Large intestine (tissue), 12 donors: ENCODE measurements at places on chromosomes 12 and 14.

DNA sequence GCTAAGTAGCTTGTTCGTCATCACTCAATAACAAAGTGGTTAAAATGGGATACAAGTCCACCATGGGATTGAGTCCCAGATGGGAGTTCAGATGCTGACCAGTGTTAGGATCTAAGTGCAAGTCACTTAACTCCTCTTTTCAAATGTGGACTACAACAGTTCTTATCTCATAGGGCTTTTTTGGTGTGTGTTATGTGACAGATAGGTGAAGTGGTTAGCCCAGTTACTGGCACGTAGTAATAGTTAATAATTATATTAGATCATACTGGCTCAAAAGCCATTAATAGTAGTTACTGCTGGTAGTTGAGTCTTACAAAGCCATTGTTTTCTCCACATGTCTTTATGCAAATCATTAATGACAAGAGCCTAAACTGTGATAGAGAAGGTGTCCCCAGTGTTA is 73.2 kb downstream of the RCOR1 start:
- DNase-seq = no peak

- DNase-seq = no peak
Observed at GRCh38 chr12:20777420-20777819, 33.1 kb upstream of the SLCO1B3 start.

DNA sequence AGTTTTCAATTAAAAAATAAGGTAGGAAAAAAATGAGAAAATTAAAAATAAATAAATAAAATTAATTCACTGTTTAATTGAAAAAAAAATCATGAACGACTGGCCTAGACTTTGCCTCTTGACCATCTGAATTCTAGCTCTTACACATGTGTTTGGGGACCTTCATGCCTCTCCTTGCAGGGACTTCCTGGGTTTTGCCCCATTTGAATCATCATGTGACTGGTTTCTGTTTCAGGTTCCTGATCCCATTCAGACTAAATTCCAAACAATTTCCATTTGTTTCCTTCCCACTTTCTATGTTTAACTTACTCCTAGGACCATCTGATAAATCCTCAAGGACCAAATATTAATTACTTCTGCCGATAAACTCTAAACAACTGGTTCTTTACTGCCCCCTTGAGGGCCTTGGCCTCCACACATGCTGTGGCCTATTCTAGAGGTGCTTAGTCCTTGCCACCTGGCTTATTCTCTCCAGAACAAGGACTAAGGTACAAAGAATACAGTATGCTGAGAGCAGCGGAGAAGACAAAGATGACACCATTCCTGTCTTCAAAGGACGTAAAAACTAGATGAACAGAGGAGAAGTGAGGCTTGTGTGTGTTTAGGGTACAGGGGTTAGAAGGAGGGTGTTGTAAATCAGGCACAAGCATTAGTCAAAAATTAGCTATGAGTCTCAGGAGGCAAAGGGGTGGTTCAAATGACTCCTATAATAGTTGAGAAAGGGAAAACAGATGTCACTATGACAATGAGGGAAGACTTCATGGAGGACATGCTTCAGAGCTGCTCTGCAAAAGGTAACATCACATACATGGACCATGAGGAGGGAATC is 125.8 kb upstream of the AVPR1A start:
- peak; percentile 26 for DNase-seq

DNA sequence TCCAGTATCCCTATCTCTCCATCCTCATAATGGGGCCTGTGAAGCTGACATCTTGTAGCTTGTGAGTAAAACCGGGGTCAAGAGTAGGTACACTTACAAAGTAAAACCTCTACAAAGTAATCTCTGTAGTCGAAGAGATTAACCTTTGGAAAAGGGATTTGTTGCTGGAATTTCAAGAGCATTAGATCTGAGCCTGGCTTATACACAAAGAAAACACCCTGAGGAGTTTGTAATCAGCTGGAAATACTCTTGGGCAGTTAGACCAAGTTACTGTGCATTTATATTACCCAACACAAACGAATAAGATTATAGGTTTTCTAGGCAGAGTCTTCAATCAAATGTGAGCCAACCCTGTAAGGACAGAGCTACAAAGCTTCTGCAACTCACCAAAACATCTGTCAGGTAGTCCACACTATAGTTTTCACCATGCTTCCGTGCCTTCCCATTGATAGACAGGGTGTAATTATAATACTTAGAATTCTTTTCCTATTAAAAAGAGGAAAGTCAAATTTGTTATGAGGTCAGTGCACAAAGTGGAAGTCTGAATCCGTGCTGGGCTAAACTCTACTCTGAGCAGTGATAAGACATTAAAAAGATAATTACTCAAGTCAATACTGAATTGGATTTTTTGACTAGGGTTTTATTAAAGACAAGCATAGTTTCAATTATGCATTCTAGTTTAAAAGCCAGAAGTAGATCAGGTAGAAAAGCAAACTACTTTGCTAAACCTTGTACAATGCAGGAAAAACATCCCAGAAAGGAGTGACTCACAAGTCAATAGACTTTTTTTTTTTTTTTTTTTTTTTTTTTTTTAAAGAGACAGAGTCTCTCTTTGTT is 14.6 kb downstream of the GNS start:
- no peak for DNase-seq

DNA sequence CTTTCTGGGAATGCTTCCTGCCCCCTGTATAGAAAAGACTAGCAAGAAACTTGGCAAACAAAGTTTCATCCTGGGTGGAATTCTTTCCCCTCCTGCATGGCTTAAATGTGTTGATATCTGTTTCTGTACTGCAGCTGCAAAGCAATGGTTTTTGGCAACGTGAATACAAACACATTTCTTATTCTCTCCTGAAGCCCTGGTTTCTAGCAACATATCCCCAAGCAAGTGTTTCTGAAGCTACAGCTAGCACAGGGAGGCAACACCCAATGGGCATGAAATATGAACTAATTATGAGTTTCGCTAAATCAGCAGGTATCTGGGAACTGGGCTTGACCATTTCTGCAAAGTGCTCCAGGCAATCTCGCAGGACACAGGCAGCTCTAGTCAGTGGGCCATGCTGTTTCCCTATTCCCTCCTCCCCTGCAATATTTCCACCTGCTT is 392.3 kb upstream of the TMPO start:
- DNase-seq = no peak

GRCh38 chr14:44616204-44616603 is 109.1 kb upstream of the FSCB start:
- DNase-seq = no peak

DNA sequence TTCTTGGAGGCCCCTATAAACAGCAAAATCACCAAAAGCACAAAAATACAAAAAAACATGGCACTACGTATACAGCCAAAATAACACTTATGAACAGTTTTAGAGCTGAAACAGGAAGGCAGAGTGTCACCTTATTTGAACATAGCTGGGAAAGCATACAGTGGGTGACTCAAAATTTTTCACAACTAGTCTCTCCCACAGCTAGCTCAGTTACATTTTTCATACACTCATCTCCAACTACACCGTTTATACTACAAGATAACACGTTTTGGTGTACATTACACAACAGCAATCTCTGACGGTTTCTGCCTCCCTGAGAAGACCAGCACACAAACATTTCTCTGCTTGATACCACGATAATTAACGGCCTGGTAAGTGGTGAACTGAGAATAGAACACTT is 2.9 kb downstream of the RAD52 start:
- DNase-seq = no peak

GRCh38 chr12:109827566-109828550 is 5.3 kb downstream of the TRPV4 start:
- no peak for DNase-seq

GRCh38 chr12:52395761-52396434 is 10.2 kb downstream of the KRT82 start:
- no peak for DNase-seq

DNA sequence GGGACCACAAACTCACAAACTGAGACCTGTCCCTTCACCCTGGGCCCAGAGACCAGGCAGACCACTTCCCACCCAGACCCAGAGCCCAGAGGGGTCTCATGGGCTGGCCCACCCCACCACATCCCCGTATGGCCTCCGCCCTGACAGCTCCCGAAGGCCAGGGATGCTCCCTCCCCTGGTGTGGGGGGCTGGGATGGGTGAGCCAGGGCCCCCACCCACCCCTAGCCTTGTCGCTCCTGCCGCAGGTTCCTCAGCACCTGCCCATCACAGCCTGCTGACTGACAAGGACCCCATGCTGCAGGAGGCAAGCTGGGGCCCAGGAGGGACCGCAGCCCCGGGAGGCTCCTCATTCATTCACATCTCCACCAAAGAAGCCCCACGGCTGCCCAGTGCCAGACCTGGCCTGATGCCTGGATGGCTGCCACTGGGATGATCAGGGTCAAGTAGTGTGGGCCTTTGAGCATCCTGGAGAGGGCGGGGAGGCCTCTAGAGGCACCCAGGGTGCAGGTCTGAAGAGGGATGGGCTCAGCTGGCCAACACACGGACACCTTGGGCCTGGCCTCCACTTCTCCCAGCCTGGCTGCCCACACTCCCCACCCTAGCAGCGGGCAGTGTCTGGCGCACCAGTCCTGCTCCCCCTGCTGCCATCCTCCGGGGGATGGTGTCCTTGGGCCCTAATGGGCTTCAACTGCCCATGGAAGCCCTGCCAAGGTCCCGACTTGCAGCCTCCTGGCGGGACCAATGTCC is 24.7 kb upstream of the GPR132 start:
- no peak for DNase-seq

DNA sequence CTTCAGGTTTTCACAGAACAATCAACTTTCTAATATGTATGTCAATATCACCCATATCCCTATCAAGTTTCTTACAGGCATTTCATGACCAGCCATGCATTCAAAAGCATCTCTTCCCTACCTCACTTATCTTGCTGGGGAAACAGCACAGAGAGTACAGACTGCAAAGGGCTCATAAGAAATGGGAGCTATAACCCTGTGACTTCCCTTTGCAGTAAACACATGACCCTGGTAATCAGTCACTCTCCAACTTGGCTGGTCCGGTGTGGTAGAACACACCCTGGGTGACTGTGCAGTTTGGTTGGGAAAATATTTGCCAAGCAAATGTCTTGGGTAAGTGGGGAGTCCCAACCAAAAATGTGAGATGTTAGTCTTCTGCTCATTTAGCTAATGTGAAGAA is 49.4 kb upstream of the TMCC3 start:
- DNase-seq = no peak

GRCh38 chr12:113116875-113117274 is 18.7 kb downstream of the RASAL1 start:
- no peak for DNase-seq

DNA sequence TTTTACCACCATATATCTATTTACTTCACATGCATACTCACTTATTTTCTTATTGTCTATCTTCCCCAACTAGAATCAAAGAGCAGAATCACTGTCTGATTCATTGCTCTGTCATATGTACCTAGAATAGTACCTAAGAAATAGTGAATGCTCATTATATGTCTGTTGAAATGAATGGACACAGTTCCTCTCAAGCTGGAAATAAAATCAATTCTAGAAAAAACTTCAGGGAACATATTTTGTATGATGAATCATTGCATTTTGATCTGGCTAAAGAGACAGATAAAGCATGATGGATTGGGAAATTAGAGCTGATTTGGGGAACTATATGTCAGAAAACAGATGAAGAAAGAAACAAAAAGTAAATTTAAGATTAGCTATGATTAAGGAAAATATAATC is 623.3 kb downstream of the C12orf50 start:
- DNase-seq = no peak

- DNase-seq = no peak
Observed at GRCh38 chr12:459430-460258, at the start of gene B4GALNT3. B4GALNT3 (plus strand) TSS chr12:459939; CDS start chr12:460377, 438 bp downstream.

DNA sequence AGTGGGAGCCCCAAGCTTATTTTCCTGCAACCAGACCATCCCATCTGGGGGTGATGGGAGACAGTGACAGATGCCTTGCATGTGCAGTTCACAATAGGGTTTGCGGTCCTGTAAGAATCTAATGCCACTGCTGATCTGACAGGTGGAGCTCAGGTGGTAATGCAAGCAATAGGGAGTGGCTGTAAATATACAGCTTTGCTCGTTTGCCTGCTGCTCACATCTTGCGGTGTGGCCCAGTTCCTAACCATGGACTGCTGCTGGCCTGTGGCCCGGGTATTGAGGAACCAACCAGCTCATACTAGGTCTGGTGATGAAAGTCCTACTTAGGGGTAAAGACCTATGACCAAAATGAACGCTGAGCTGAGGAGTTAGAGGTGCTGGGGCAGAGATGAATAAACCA is 36.1 kb upstream of the CCDC88C start:
- peak; percentile 9 for DNase-seq

DNA sequence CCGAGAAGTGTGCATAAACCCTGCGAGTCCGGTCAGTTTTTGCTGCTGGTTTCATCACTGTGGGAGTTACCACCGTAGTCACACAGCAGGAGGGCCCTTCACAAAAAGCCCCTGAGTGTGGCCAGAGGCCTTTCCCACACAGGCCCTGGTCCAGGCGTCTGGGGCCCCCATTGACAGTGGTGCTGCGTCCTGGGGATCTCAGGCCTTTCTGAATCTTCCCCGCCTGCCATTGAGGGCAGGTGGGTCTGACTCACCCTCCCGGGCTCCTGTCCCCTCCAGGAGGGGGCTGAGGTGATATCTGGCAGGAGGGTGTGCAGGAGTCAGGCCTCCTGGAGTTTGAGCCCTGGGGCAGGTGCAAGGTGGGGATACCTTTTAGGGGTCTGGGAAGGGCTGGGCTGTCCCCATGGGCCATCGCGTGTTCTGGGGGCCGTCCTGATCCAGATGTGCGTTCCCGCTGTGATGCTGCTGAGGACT is 358.5 kb downstream of the TMEM121 start:
- no peak for DNase-seq

DNA sequence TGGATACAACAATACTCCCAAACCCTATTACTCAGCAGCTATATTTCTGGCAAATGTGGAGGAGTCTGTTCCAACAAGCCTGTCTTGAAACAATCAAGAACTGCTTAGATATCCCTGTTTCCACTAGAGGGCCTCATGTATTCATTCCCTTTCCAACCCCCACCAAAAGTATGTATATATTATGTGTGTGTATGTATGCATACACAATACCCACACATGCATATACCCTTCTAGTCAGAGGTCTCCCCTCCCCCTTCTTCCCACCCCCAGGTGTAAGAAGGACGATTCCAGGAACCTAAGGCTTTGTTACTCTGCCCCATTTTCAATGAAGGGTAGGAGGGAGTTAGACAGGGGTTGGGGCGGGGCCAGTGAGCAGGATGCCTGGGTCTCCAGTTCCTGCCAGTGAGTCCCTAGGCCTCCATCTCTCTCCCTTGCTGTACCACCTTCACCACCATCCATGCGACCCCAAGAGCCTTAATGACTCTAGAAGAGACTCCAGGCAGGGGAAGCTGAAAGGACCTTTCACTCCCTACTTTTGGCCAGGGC is at the start of gene DGKA:
DGKA (plus strand) TSS at position 392 of the 546 bp plus-strand sequence. CDS start 5,342 bp downstream, outside the sequence.
- DNase-seq = peak; percentile 49

DNA sequence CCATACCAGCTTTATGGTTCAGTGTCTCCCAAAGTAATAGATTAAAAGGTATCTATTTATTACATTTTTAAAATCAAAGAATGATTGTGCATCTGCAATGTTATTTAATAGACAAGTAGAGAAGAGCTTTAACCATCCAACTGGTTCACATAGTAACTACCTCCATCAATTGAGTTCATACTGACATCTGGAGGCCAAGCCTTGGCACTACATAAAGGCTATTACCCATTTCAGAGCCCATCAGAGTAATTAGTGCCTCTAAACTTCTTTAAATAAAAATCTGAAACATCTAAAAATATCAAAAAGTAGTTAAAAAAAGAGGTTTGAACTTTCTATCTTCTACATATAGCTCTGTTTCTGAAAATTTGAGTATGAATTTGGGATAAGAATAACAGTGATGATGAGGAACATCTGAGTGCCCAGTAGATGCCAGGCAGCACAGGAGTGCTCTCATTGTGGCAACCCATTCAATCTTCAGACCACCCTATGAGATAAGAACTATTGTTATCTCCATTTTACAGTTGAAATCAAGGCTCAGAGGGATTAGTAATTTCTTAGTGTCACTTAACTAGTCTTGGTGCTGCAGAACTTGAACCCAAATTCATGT is 132.9 kb upstream of the DAAM1 start:
- peak; percentile 5 for DNase-seq

GRCh38 chr12:2389079-2389790 is 336.4 kb downstream of the CACNA1C start:
- no peak for DNase-seq
